ENCODE measurements at places on chromosomes 16 and 17.

DNA sequence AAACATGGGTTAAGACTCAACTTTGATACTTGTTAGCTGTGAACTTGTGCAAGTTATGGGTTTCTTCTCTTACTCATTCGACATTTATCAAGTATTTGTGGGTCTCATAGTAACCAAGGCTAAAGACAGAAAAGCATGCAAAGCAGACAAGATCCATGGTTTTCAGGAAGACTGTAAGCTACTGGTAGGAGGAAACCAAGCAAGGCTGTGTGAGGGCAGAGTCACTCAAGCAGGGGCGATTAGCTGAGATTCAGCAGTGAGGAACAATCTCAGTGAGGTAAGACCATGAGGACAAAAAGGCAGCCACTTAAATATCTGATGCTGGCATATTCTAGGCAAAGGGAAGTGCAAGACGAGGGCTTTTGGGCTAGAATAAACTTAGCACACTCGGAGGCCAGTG is 29.5 kb downstream of the MBTD1 start:
- DNase-seq = no peak

- DNase-seq = no peak
These were observed 71.8 kb downstream of the ABHD15 start for GRCh38 chr17:29495011-29495410.

DNA sequence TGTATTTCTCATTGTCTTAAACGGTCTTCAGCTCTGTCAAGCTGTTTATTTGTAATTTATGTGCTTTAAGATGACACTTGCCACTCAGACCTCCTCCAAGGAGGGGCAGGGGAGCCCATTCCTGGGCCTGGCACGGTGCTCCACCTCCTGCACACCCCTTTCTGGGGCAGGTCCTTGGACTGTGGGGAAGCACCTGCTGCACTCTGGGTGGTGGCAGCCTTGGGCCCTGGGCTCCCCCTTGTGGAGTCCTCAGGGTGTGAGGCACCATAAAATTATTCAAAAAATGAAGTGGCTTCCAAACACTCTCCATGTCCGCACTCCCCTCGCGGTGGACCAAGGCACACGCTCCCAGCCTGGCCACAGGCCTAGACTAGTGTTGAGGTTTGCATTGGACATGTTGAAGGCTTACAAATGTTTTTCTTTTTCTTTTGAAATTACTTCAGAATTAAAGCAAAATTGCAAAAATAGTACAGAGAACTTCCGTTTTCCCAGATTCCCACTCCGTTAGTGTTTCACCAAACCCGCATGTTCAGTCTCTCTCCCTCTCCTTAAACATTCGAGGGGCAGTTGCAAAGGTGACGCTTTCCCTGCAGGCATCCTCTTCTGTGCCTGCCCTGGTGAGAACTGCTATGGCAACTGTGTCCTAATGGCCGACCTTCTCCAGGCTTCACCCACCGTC is 32.4 kb downstream of the FOXK2 start:
- peak; percentile 10 for DNase-seq

- DNase-seq = no peak
These were observed 897 bp downstream of the OMG start for GRCh38 chr17:31296142-31296541.

DNA sequence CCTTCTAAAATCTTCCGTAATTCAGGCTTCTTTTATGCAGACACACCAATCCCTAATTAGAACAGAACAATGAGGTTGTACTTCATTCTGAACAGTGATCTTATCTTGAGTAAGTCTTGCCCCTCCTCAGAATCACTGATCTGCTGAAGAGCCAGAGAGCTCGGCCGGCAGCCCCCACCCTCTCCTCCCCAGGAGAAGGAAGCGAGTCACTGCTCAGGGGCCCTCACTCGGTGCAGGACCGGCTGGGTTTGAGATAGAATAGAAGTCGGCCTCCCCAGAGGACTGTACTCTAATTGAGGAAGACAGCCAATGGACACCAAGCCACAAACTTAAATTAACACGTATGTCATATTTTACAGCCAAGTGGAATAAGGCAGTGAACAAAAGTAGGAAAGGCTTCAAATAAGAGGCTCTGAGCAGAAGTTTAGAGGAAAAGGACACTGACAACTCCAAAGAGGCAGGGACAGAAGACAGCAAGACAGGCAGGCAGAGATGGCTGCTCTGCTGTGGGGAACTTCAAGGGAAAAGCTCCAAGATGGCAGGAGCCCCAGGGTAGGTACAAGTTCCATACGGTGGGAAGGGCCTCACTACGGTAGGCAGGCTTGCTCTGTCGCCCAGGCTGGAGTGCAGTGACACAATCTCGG is 18.6 kb downstream of the CREBBP start:
- DNase-seq = no peak

- DNase-seq = no peak
These were observed 13.1 kb upstream of the SEPHS2 start for GRCh38 chr16:30458561-30459394.

DNA sequence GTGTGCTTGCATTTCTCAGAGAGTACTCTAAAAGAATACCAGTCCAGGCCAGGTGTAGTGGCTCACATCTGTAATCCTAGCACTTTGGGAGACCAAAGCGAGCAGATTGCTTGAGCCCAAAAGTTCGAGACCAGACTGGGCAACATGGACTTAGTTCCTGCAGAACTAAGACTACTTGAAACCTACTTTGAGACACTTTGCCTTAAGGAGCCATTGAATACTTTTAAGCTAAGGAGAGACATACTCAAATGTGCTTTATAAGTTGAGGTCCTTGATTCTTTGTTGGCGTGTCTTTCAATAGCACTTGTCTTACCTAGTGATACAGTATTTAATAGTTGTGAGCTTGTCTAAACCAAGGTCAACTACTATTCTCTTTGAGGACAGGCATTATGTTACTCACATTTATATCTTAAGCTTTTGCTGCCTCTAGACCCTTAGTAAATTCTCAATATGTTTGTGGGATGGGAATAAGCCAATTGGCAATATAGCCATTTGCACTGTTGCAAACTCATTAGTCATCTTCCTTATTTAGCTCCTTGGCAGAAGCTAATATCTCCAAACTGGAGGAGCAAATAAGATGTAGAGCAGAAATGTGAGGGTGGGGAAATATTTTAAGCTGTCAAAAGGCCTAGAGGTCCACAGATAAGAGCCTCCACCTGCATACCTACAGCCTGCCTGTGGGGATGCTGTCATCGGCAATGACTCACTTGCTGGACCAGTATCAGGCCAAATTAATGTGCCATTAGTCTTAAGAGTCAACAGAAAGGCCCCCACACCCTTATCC is 16.3 kb downstream of the SCPEP1 start:
- DNase-seq = no peak

DNA sequence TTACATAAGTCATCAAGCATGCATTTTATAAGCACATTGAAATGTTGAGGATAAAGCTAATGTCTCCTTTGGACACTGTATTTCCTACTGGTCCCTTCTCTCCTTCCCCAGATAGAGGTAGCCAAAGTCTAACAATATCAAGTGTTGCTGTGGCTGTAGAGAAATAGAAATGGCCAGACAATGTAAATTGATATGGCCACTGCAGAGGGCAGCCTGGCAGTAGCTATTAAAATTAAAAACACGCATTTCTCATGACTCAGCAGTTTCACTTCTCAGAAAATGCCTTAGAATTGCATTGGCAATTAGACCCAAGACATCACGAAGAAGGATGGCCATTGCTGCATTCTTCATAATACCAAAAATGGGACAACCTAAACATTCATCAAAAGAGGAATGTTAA is 46.8 kb upstream of the MRTFB start:
- DNase-seq = no peak

DNA sequence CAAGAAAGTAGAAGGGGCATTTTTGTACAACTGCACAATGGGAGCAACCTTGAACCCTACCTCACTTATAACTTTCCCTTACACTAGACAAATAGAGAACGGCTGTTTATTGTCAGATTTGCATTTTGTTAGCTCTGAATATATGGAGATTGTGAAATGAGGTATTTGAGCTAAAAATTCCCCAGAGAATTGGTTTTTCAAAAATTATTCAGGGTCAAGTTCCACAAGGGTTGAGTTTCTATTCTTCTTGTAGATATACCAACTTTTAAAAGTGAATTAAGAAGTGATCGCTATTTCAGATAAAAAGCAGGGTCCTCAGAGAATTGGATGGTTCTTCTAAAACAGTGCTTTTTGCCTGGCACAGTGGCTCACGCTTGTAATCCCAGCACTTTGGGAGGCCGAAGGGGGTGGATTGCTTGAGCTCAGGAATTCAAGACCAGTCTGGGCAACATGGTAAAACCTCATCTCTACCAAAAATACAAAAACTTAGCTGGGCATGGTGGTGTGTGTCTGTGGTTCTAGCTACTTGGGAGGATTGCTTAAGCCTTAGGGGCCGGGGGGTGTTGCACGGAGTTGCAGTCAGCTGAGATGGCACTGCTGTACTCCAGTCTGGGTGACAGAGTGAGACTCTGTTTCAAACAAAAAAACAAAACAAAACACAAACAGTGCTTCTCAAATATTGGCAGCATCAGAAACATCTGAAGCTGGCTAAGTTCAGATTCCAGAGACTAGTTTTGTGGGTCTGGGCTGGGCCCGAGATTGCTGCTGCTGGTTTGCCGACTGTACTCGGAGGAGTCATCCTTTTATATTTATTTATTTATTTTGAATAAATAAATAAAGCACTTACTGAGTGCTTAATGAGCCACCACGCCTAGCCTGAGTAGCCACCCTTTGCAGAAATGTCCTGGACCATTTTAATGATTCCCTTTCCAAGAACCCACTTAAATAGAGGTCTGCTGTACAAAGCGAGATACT is 50.9 kb downstream of the PECAM1 start:
- DNase-seq = no peak

DNA sequence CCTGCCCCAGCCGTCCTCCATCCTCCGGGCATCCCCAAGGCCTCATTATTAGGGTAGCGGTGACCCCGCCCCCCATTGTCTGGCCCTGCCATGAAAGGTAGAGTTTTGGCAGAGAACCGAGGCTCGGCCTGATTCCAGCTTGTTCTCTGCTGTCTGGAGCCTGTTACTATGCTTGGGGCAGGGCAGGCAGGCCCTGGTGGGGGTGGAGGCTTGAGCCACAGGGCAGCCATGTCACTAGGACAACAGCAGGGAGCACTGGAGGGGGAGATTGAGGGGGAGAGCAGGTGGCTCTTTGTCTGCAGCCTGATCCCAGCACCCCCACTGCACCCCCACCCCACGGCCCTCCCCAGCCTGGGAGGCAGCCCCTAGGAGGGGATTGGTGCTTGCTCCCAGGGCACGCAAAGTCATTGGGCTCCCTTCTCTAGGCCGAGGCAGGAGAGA is 15.4 kb downstream of the RHBDL3 start:
- no peak for DNase-seq

GRCh38 chr17:76550712-76551615 is 11.1 kb downstream of the PRCD start:
- DNase-seq = no peak

- DNase-seq = no peak
These were observed 121.4 kb upstream of the CORO6 start for GRCh38 chr17:29744121-29744520.

DNA sequence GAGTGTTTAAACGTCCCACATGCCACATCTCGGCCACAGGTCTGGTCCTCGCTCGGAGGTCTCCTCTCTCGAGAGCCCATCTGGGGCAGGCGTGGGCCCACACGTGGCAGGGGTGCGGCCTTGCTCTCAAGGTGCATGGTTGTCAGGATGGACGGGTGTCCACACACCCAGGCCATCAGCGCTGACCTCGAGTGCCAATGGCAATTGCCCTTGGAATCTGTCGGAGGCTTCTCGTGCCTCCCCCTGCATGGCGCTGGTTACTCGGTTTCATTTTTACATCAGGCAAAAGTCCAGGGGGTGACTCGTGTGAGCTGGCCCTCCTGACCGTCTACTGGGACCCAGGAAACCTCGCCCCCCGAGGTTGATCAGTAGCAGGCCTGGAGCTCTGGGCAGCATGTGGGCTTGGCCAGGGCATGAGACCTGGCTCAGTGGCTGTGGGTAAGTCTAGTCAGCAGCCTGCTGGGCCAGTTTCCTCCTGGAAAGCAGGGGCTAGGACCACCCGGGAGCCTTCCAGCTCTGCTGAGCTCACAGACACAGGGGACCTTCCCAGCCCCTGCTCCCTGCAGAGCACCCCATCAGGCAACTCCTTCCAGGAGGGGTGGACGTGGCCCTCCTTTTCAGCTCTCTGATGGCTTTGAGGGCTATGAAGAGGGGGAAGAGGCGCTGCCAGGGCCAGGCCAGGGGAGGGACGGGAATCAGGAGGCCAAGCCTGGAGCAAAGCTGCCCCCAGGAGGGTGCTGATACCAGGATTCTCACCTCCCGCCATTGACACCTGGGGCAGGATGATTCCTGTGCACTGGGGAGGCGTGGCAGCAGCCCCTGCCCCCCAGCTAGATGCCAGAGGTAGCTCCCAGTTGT is 3.7 kb upstream of the ZNF469 start:
- no peak for DNase-seq

- DNase-seq = no peak
These were observed 68.6 kb downstream of the HAPSTR1 start for GRCh38 chr16:9159839-9160550.

DNA sequence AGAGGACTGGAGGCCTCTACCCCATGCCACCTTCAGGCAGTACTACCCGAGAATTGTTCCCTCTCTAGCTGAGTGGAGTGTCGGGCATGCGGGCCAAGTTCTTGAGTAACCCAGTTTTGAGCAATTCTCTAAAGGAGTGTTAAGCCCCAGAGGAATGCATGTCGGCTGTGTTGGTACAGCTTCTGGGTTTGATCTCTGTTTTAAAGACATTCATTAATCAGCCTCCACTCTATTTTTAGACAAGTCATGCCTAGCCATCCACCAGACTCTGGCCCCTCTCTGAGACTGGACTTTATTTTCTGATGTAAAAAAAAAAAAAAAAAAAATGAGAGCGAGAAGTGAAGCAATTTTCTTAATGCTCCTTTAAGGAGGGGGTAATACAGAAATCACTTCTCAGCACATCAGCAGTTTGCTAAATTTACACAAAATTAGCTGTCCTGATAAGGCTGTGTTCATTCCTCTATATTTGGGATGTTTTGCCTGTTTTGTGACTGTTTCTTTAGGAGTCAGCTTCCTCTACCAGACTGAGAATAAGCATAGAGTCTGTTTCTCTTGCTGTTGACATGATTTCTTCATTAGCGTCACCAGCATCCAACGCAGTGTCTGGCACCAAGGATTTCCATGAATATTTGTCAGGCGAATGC is 88.7 kb downstream of the AXIN2 start:
- DNase-seq = no peak

GRCh38 chr17:1490643-1491442 is 1.6 kb downstream of the MYO1C start:
- no peak for DNase-seq

DNA sequence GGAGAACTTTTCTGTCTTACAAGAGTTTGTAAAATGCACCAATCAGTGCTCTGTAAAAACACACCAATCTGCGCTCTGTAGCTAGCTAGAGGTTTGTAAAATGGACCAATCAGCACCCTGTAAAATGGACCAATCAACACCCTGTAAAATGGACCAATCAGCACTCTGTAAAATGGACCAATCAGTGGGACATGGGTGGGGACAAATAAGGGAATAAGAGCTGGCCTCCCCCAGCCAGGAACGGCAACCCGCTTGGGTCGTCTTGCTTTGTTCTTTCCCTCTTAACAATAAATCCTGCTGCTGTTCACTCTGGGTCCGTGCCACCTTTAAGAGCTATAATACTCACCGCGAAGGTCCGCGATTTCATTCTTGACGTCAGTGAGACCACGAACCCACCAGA is 18.5 kb upstream of the KCNG4 start:
- no peak for DNase-seq
